Activated naive CD4-positive, alpha-beta T cell (primary cell): ENCODE measurements at places on chromosomes 2 and 18.
A peak's percentile ranks its signal among the peaks of the same experiment; 100 is the strongest.

DNA sequence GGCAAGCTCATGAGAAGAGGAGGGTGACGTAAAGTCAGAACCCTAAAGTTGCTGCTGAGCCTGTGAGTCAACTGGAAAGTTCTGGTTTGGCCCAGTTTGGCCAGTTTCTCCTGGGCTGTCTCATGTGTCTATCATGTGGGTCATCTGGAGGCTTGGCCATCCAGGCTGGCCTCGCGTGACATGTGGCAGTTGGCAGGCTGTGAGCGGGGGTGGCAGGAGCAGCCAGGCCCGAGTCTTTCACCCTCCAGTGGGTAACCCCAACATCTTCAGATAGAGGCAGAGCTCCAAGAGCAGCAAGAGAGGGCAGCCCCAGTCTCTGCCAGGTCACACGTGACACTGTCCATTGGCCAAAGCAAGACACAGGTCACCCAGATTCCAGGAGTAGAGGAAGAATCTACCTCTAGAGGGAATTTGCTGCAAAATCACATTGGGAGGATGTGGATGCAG lies 51.5 kb downstream of the FHOD3 start:
- DNase-seq: no peak

- DNase-seq: no peak
Observed at GRCh38 chr18:47100212-47100831, 50.0 kb downstream of the HDHD2 start.

DNA sequence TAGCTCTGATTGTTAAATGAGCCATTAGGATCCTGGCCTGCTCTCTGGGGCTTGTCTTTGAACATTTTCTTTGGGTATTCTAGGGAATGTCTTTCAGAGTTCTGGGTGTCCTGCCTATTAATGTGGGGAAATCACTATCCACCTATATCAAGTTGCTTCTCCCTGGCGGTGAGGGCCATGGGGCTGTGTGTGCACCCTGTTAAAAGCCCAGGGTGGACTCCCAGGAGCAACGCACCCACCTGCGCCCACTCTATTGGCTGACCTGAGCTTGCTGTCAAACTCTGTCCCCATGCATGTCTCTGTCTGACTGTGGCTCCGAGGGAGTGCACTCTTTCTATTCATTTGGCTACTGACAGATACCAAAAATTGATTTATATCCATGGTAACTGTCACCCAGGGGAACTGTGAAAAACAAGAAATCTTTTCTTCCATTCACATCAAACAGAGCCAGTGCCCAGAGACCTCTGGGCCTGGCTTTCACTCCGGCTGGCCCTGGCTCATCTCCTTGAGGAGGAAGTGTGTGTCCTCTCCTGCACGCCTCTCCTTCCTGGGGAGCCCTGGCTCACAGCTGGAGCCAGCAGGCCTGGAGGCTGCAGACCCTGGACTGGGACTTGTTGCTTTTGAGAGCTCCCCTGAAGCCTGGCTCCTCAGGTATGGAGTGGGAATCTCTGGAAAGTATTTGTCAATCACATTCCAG lies 10.5 kb upstream of the TOGARAM2 start:
- DNase-seq: no peak

DNA sequence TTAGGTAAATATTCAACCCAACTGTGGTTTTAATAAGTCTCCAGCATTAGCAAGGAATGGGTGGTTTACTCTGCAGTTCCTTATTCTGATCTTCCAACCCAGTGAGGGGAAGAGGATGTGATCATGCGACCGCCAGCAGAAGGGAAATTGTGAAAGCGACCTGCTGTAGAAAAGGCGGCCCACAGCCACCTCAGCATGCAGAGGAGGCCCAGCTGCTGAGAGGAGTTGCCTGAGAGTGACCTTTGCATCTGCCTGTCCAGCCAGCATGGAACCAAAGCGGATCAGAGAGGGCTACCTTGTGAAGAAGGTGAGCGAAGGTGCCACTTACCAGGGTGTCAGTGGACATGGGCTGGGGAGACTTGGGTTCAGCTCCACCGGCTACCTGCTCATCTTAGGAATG lies at the start of gene PLEK:
Gene PLEK (plus strand): TSS at position 196 of the 400 bp plus-strand sequence. CDS start 70 bp downstream, at position 266.
- no peak for DNase-seq

DNA sequence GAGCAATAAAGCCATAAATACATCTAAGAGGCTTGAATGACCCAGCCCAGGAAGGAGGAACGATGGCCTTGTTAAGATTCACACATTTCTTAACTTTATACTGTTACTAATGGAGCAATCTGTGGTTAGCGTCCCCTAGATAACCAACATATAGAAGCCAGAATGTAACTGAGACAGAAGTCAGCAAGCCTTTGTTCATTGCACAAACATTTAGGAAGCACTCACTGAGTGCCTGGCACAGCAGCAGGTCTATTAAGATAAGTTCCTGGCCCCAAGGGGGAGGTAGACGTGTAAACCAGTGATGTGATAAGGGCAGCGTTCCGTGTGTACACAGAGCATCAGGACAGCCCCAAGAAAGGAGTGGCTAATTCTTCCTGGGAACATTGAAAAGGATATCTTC lies 63.6 kb upstream of the ATL2 start:
- DNase-seq: no peak

DNA sequence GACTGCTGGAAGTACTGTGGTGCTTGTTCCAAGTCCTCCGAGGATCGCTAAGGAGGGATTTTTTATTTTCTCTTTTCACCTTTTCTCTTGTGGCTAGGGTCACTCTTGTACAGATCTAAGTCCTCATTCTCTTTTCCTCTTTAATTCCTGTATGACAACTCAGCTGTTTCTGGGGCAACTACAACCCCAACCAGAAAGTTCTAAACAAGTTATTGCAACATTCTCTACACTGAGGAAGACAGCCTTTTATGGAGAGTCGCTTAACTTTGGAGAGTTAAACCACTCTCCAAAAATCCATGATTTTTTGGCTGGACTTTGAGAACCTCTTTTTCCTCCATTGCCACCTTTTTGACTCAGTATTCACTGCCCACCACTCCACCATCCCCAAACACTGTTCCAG lies 74.0 kb upstream of the SESTD1 start:
- no peak for DNase-seq

GRCh38 chr2:19462256-19462645 lies 103.8 kb upstream of the OSR1 start:
- no peak for DNase-seq

DNA sequence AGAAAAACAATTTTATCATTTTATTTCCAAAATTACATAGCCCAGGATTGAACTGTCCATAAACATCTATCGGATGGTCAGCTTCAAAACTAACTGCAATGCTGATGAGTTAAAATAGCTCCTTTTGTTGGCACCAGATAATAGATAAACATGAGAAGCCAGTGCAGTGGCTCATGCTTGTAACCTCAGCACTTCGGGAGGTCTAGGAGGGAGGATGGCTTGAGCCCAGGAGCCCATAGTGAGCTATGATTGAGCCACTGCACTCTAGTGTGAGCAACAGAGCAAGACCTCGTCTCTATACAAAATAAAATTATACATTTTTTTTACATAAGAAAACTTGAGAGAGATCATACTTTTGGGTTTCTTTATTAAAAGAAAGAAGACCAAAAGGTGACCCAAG lies 34.6 kb upstream of the IMPA2 start:
- DNase-seq: no peak

- peak; percentile 65 for DNase-seq
Observed at GRCh38 chr18:23871410-23871809, 143.1 kb upstream of the TTC39C start.

GRCh38 chr18:36757081-36757480 lies 71.7 kb downstream of the TPGS2 start:
- DNase-seq: no peak

DNA sequence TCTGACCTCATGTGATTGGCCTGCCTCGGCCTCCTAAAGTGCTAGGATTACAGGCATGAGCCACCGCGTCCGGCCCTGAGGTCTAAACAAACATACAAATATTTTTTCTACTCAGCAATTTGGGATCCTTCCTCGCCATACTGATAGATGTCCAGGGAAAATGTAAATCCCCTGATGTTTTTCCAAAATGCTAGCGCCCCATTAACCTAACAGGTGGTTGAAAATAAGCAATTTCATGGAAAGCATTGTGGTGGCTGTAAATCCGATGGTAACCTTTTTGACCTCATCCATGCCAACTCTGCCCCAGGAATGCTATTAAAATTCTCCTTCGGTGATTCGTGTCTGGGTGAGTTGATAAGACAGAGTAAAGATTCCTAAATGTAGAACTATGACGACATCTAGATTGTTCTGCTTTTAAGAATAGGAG lies 19.3 kb downstream of the GEMIN6 start:
- DNase-seq: no peak

DNA sequence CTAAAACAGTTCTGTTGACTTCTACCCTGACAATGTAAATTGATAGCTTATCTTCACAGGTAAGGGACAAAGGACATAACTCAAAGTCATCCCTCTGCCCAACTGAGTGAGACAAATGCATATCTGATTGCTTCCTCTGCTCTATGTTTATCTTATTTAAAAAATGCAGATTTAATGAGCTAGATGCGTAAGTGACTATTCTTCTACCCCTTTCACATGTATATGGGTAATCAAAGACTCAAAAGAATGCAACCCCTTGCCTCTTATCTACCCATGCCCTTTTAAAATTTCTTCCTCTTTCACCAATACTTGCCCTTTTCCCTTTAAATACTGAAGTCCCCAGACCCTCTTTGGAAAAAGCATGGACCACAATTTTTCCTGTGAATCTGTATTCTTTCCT lies 253.4 kb downstream of the WDPCP start:
- no peak for DNase-seq

GRCh38 chr2:188668017-188668680 lies 306.0 kb upstream of the COL3A1 start:
- DNase-seq: no peak

GRCh38 chr2:39728941-39729351 lies 50.1 kb downstream of the THUMPD2 start:
- no peak for DNase-seq

DNA sequence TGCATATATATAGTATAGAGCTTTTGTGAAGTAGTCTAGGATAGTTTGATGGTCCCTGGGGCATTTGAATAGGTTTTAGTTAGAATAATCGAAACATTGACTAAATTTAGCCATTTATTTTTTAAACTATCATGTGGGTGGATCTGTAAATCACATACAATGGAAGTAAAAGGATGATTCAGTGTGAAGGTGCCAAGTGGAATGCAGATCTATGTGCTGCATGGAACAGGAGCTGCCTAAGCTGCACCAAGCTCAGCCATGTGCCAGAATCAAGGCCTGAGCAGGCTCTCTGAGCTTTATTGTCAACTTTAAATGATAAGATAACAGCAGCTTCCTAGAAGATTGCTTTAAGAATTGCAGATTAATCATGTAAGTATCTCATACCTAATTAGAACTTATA lies 1996.2 kb upstream of the PIK3C3 start:
- no peak for DNase-seq

- DNase-seq: no peak
Observed at GRCh38 chr18:44458777-44459176, 221.9 kb upstream of the SETBP1 start.

DNA sequence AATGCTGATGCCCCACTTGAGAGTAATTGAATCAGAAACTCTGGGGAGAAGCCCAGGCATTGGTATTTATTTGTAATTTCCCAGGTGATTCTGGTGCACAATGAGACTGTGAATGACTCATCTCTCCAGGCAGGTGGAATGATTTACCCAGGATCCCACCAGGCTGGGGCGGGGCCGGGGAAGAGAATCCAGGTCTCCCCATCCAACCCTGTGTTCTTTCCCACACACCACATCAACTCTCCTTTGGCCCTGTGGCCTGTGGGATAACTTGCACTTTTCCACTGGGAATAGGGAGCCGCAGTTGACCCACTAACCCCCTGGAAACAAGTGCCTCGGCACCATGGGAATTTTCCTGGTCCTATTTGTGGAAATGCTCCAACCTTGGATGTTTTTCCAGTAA lies 409.8 kb downstream of the ZNF521 start:
- DNase-seq: no peak

DNA sequence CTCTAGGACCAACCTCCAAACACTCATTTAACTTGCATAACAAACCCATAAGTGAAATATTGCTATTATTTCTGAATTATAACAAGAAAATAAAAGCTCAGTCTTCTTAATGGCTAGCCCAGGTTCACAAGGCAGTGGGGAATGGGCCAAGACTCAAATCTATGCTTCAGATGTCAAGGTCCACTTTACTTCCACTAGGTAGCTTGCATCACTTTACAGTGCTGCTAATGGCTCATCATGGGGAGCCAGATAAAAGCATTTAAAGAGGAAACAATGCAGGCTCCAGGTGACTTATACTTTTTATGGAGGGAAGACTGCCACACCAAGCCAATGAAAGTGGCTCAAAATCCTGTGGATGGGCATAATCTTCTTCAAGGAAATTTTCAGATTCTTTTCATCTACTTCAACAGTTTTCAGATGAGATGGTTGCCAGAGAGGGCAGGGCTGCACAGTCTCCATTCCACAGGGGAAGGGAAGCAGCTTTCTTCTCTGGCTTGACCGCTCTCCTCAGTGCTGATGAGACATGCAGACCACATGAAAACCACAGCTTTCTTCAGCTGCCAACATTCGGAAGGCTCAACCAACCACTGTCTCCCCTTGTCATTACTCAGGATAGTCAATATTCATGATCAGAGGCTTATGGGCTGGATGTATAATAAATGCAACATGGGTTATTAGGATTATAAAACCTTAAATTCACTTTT lies 361.9 kb upstream of the MEX3C start:
- DNase-seq: no peak

DNA sequence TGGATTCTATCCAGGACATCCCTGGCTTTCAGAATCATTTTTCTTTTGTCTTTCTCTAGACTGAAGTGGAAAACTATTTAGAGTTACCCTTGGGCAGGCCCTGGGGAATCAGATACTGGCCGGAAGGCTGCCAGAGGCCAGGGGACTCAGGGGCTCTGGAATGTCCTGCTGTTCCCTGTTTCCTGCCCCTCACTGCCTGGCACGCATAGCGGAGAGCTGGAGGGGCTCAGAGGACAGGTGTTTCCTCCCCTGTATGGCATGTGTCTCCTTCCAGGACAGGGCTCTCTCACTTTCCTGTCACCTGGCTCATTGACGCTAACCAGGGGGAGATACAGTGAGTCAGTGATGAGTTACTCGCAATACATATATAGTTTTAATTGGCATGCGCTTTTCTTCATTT lies 38.8 kb downstream of the DYSF start:
- no peak for DNase-seq

DNA sequence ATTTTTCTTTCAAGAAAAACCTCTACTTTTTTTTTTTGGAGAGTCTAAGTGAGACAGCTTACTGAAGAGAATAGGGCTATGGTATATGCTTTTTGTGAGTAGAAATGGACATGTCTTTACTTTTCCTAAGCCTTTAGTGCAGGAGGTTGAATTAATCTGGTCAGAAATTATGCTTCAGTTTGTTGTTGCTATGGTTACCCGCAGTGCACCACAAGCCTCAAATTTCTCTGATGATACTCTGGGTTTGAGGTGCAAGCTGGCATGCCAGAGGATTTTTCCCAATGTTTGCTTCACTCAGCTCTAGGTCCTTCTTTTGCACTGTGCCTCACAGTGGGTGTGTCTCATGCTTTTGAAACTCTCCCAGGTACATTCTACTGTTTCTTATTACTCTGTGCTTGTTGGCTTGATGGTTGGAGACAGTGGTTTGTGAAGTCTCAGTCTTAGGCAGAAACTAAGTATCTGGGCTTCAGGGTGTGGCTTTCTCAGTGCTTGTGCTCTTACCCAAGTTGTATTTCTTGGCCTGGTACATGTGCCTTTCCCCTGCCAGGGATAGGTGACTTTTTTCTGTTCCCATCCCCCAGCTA lies 278.3 kb downstream of the RBM43 start:
- DNase-seq: no peak
